ENCODE measurements at places on chromosomes 4 and X. TPM values are rescaled to one million over a fixed set of nuclear protein-coding genes. Genes with fewer than 3 reads are reported as not detected.

Gene ADH6
- 0.02 TPM for polyA plus RNA-seq

Gene FRG2
- polyA plus RNA-seq = not detected

Gene DCAF12L1
- polyA plus RNA-seq = not detected

- DNase-seq = no peak
Measured at GRCh38 chr4:145170223-145170622, 10.2 kb downstream of the OTUD4 start.

DNA sequence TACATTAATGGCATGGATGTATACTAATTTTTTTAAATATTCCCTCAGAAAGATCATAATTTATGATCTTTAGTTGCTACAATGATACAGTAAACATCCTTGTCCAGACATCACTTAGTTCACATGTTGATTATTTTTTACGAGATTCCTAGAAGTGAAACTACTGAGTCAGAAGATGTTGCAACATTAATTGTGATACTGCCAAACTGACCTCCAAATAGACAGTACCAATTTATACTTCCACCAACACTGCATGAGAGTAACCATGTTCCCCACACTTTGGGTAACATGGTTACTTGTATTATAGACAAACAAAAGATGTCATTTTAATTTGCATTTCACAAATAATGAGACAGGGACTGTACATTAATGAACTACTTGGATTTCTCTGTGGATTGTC, 19.6 kb downstream of the RCHY1 start:
- peak; percentile 16 for DNase-seq

Gene BEND2
- polyA plus RNA-seq = not detected

DNA sequence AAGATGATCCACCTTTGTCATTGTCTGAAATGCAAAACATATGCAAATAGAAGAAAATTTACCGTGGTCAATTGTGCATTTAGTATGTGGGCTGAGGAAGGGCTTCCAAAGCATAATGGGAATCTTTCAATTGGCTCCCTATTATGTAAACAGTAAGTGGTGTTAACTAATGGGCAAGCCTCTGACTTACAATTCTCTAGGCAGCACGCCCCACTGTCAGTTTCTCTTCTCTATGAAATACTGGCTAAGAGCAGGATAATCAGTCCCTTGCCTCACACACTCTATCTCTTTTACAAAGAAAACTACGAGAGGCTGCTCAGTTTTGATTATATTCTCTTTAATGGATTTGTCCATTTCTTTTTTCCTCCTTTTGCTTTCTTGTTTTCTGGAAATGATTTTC, 1272.6 kb downstream of the PCDH19 start:
- DNase-seq = no peak

Gene DOCK11
- 26.4 TPM for polyA plus RNA-seq

Gene FGF5
- polyA plus RNA-seq = 39.9 TPM

- no peak for DNase-seq
Measured at GRCh38 chrX:51395810-51396728, 63.4 kb downstream of the NUDT10 start.

Gene IGSF1
- polyA plus RNA-seq = not detected

Measured in AG04450 (cell line).